ENCODE measurements at places on chromosomes 4 and X.

DNA sequence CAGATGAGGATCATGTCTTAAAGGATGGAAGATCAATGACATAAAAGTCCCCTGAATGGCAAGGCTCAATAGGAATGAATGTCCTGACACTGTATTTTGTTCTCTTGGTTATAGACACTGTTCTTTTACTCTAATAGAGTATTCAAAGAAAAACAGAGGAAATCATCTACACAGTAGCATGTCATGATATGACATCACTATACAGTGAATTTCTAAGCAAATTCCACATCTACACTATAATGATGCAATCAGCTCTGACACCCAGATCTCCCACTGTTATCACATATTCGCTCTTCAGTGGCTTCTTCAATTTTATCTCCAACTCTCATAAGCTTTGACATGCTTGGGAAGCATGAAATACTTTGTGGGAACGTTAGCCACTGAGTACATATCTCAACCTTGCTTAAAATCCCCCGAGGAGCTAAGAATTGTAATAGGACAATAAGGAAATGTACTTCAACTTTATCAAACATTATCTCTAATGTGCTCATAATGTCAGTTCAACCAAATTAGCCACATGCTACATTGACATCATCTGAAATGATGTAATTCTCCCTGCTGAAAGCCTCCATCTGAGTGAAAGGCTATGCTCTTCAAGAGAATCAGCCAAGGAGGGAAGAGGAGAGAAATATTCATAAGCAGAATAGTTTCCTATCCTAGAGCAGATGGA, 139.6 kb upstream of the PTCHD1 start:
- no peak for DNase-seq

DNA sequence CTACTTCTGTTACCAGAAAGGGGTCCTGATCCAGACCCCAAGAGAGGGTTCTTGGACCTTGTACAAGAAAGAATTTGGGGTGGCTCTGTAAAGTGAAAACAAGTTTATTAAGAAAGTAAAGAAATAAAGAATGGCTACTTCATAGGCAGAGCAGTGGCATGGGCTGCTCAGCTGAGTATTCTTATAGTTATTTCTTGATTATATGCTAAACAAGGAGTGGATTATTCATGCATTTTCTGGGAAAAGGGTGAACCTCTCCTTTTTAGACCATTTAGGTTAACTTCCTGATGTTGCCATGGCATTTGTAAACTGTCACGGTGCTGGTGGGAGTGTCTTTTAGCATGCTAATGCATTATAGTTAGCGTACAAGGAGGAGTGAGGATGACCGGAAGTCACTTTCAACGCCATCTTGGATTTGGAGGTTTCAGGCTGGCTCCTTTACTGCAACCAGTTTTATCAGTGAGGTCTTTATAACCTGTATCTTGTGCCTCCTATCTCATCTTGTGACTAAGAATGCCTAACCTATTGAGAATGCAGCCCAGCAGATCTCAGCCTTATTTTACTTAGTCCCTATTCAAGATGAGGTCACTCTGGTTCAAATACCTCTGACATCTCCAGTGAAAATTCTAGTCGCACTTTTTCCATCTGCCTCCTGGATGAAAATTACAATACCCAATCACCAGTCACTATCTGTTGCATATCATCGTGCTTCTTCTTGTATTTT, 15.5 kb upstream of the TDO2 start:
- no peak for DNase-seq

DNA sequence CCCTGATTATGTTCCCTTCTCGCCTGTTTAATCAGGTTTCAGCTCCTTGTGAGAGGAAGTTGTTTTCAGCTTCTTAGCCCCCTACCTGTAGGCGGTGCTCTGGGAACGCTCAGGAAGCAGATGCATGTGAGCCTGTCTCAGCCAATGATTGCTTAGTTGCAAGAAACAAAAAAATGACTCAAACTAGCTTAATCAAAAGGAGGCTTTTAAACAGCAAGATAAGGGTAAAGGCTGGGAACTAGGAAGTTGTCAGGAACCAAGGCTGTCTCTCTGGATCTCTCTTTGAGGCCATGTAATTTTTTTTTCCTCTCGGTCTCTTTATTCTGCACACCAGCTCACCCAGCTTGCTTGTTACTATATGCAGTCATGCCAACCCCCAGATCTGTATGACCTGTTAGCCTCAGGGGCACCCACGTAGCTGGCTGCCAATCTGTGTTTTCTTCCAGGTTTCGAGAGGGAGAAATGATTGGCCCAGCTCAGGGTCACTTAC, 109.1 kb downstream of the PTTG2 start:
- no peak for DNase-seq

DNA sequence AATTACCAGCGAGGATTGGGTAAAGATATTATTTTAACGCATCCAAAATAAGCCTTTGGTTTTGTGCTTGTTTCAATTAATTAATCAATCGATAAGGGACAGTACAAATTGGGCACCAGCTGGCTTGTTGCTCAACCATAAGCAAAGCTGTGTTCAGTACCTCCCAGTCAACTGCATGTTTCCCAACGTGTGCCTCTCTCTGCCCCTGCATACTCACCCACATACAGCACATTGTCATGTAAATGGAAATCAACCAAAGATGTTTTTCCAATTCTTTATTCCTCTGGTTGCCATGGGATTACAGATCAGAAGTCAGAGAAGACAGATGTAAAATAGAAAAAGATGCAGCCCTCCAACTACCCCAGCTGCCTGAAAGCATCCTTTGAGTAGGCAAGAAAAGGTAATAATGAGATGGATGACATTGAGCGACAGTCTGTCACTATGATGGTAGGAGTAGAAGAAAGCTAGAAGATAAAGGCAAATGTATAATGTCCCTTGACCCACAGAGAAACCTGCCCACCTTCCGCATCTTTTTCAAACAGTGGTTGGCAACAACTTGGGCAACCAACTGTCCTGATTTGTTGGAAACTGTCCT, 92.7 kb upstream of the TSPAN7 start:
- no peak for DNase-seq

DNA sequence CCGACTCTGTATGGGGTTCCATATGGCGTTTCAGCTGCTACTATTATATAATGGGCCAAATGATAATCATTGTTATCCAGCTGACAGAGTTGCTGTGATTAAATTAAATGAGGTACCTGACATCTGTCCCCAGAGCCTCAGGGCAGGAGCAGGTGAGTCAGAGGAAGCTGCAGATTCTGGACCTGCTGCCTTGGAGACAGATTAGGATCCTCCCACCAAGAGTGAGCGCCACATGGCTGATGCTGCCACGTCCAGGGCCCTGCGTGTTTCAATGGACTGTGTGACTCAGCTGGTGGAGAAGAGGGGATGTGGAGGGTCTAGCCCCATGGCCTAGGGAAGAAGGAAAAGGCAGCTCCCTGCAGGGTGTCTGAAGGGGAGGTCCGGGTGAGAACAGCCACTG, 28.3 kb upstream of the UXT start:
- DNase-seq, result no peak

DNA sequence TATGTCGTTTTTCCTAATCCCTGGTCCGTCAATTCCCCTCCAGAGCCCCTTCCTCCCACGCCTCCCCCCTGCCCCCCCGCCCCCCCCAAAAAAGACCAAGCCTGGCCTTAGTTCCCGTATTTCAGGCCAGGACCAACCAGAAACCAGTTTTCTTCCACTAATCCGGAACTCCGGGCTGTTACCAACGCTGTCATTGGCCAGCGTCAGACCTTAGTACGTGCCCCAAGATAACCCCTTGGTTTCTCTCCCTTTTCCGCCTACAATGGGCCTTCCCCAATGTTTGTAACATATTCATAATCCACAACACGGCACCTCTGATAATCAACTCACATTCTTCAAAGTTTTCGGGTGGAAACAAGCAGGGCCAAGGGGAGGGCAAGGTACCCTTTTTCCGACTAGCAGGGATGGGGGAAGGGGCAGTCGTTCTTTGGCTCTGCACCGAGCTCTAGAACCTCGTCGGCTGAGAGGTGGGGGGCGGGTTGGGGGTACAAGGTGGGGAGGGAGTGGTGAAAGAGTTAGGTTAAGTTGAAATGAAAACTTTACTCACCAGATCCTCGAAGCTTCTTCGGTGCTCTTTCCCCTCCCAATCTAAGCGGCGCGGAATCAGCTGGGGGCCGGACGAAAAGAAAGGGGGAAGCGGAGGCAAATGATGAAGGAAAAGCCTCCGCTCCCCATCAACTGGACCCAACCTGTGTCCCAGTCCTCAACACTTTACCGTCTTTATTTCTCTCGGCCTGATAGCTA, 1.5 kb downstream of the BRWD3 start:
- peak; percentile 36 for DNase-seq

- DNase-seq, result no peak
These were observed 22.8 kb downstream of the STAP1 start for GRCh38 chr4:67581208-67581857.

DNA sequence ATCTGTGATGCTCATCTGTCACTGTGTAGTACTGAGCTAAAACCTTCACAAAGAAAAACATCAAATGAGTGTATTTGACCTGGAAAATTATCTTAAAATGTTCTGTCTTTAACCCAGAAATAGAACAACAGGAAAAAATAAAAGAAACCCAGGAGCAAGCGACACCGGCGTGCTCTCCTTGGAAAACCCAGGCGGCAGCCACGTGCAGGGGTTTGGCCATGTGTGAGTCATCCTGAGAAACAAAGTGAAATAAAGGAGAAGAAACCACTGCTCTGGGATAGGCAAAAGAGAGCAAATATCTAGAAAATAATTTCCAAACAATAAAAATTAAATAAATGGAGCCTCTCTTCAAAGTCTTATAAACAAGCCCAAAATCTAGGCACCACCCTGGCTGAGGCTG, 20.0 kb upstream of the TMEM128 start:
- no peak for DNase-seq

- DNase-seq, result no peak
These were observed 37.6 kb upstream of the GLRA2 start for GRCh38 chrX:14491689-14492088.

GRCh38 chr4:23889814-23890341, at the start of gene PPARGC1A:
Gene PPARGC1A (minus strand): TSS chr4:23890047. CDS start chr4:23889957, 90 bp downstream.
- no peak for DNase-seq

GRCh38 chr4:147550626-147551246, 66.5 kb upstream of the TMEM184C start:
- no peak for DNase-seq

- DNase-seq, result no peak
These were observed 16.9 kb upstream of the ANOS1 start for GRCh38 chrX:8748855-8749254.

GRCh38 chrX:54561622-54562021, 31.6 kb downstream of the GNL3L start:
- no peak for DNase-seq

- DNase-seq, result no peak
These were observed 72.0 kb downstream of the WFS1 start for GRCh38 chr4:6341696-6342095.

DNA sequence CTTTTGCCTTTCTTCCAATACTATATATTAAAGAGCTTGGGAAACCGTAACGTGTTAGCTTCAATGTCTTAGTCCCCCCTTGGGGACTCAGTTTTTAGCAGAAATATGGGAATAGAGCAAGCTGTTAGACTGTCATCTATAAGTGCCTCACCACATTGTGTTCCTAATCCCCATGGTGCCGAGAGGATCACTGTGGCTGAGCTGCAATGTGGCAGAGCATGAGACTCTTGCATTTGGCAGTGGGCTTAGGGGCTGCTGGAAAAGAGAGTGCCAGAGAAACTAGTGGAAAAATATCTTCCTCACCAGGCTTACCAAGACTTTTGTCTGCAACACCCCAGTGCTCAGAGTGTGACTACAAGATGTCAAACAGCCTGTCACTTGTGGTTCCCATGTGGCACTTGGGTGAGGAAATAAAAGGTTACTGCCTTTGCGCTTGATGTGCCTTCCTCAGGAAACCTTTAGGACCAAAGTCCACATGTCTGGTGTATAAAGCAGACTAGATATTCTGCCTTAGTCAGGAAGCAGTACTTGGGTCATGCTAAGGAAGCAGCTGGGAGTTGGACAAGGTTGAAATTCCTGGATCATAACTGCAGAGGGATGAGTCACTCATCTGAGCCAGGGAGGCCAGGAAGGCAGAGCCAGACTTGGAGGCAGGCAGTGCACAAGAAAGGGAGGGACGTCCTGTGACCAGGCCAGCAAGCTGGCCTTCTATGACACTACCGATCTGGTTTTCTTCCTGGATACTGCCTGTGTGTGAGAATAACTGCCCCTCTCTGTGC, 9.7 kb upstream of the MAGEA4 start:
- DNase-seq, result peak; percentile 0

DNA sequence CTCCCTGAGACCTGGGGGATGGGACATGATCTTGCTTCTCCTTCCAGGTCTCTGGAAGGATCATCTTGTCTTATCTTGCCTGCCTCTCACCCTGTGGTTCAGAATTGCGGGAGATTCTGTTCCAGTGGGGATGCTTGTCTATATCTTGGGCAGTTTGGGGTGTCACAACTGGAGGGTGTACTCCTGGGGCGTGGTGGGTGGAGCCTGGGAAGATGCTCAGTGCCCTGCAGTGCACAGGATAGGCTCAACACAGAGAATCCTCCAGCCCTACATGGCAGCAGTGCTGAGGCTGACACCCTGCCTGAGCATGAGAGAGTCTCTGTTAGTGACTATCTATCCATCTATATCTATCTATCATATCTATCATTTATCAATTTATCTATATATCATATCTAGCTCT, 7.7 kb downstream of the P2RY8 start:
- no peak for DNase-seq

- no peak for DNase-seq
These were observed 318.7 kb downstream of the CAMK2D start for GRCh38 chr4:113442826-113443225.

DNA sequence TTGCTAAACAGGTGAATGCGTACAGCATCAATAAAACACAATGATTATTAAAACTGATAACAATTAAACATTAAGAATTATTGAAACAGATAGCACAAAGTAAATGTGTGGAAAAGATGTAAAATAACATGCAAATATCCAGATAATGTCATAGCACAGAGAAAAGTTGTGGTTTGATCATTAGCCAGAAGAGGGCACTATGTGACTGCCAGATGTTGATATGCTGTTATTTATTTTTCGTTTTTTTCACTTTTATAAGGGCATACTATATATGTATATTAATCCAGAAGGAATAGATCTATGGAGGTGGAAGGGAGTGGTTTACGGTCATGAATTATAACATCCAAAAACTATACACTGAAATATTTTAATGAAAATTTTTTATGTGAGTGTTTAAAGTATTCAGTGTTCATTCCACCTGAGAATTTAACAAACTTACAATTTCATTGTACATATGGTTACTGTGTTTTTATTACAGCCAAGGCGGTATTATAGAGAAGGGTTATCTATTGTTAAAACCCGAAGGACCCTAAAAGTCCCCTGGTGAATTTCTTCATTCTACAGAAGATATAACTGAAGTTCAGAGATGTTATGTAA, 211.9 kb upstream of the UGT8 start:
- DNase-seq, result no peak

- no peak for DNase-seq
These were observed 282.8 kb upstream of the TENM3 start for GRCh38 chr4:181960384-181960783.

DNA sequence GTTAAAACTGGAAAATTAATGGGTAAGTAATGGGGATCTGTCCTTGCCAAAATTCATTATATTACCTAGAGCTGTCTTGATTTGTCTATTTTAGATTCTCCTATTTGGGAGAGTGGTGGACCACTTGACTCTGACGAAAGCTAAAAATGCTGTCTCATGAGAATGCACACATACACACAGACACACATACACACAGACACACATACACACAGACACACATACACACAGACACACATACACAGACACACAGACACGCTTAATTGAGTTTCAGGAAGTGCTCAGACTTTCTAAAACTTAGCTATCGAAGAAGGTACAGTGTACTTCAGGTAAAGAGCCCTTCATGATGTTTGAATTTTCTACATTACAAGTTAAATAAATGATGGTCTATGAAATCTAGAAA, 279.5 kb downstream of the ANKRD50 start:
- DNase-seq, result no peak

- DNase-seq, result no peak
These were observed 59.4 kb upstream of the FBXW7 start for GRCh38 chr4:152594978-152595925.

Data from NCI-H446 treated with DMSO at 0.1 percent for 48 hours (cell line).